Activated CD4-positive, alpha-beta memory T cell treated with anti-CD3 and anti-CD28 coated beads for 36 hours (primary cell): ENCODE measurements at places on chromosomes 6 and 20.
A peak's percentile ranks its signal among the peaks of the same experiment; 100 is the strongest.

GRCh38 chr20:16381444-16381843 lies 191.8 kb downstream of the KIF16B start:
- DNase-seq, result no peak

DNA sequence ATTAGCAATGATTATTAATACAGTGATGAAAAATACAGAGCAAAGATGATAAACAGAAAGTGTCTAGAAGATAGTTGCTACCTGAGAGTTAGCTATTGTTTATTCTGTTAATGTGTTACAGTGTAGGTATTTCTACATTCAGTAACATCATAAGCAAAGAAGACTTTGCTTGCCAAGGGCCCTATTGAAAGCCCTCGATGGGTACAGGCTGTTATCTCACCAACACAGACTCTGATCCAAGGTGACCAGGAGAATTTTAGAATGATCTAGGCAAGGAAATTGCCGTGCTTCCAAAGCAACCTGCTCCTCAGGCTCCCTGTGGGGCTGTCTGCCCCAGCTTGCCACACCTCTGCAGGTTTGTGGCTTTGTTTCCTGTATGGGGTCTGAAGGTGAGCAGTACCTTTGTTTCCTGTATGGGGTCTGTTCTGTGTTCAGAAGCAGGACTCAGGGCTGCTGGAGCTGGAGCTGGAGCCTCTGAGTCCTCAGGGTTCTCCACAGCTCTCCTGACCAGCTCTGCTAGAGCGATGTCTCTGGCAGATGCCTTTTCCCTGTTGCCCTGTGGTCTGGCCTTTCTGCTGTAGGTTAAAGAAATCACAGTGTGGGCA lies 32.5 kb downstream of the PHACTR3 start:
- no peak for DNase-seq

- DNase-seq, result no peak
Measured at GRCh38 chr6:155710704-155711103, 255.1 kb upstream of the NOX3 start.

DNA sequence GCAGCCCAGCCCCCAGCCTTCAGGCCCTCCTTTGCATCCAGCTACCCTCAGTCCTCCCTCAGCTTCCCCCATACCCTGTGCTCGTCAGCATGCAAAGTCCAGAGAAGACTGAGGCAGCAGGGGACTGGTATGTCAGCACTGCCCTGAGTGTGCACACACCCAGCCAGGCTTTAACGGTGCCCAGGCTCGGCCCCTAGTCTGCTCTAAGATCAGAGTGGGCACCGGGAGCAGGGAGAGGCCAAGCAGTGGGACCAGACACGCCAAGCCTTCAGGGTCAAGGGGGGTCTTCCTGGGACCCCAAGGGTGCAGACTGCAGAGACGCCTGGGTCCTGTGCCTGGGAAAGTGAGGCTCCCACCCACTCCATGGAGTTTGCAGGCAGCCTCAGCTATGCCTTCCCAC lies 74.7 kb downstream of the GPR63 start:
- DNase-seq, result no peak

GRCh38 chr6:159533016-159533415 lies 160.0 kb downstream of the SOD2 start:
- DNase-seq, result no peak

DNA sequence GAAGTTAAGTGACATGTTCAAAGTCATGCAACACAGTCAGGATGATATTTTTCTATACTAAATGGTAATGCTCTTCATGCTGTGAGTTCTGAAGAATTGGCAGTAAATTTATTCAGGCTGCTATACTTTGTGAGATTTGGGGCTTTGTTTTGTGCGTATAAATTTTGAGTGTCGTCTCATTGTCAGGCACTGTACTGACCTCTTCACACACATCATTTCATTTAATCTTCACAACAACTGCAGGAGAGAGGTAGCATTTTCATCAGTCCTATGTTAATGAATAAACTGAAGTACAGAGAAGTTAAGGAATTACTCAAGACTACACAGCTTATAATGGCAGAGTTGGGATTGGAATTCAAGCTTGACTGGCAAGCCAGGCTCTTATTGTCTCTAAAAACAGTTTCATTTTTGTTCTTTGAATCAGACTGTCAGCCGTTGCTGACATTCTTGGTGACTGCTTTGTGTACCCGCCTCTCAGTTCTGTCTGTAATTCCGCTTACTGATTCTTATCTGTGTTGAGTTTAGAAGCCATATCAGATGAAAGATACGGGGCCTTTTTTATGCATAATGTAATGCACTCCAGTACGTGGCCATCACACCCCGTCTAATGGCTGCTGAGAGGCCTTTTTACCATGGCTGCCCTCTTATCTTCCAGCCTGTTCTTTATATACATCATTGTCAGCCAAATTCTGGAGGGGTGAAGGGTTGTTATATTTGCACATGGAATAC lies 274.9 kb downstream of the UTRN start:
- peak; percentile 45 for DNase-seq

GRCh38 chr6:126017668-126018067 lies 31.3 kb downstream of the TRMT11 start:
- no peak for DNase-seq

DNA sequence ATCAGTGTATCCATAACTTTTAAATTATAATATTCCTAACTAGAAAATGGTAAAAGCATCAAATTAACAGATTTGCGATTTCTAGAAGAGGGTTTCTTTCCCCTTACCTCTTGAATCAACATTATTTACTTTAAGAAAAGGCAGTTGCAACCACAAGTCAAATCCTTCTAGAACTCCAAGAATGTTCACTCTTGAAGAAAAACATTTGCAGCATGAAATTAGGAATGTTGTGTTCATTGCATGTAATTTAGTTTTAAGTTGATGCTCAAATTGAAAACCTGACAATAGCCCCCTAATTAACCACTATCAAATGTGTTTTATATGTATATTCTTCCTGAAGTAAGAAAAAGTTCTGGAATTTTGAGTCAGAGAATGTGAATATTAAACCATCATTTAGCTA lies 2.3 kb upstream of the REV3L start:
- no peak for DNase-seq

- DNase-seq, result no peak
Measured at GRCh38 chr6:112437058-112437457, 89.9 kb downstream of the RFPL4B start.

DNA sequence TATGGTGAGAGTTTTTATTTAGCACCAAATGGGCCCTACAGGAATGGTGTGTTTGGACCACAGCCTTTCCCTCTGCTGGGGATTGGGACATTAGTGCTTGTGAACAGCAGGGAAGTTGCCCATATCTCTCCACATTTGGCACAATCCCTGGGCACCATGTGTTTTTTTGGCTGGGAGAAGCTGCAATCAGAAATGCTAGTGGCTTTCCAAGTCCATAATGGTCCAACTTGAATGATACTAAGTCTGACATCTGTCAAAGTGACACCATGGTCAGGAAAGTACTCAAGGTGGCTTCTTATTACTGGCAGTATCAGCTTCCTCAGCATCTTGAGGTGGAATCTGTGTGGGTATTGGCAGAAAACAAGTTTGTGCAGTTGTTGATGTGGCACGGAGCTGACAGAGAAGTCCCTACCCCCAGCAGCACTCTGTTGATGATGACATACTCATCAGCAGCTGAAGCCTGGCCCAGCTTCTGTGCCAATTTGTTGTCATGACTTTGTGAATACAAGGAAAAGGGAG lies 53.0 kb downstream of the SASH1 start:
- no peak for DNase-seq

DNA sequence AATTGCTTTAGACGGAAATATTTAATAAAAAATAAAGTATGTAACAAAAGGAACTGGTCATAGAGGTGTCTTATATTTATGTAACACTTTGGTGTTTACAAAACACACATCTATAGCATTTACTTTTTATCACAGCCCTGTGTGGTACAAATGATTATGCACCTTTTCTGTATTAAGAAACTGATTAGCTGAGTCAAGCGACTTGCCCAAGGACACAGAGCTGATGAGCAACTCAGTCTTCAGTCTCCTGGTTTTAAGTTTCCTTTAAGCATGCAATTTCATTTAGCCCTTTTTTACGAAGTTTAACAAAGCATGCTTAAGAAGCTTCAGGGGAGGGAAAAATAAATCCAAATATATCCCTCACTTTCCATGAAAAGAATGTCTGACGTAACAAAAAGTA lies 2.5 kb downstream of the DCDC2 start:
- no peak for DNase-seq

DNA sequence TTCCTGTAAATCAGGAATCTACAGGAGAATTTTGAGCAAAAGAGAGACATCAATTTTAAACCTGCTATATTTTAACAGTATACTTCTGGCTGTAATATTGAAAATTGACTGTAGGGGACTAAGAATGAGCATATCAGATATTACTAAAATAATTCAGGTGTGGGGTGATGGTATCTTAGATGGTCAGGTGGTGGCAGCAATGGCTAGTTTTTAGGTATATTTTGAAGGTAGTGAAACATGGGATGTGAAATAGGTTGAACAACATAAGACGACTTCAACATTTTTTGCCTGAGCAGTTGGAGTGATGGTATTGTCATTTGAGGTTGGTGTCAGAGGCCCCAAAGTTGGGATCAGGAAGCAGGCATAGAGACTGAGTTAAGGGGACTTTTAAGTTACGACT lies 32.1 kb downstream of the FAM83B start:
- DNase-seq, result no peak

DNA sequence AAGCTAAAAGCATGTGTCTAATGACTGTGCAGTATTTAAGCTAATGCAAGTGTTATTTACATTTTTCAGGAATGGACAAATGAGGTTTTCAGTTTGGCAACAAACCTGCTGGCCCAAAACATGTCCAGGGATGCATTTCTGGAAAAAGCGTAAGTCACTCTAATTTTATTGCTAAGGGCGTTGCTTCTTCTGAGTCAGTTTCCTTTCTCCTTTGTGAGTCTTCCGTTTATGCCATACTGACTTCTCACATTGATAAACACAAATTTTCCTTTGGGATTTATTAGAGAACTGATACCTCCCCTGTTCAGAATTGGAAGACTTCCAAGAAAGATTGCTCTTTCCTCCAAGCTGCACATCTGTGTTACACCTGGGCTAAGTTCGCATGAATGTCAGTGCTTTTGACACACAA lies 422.9 kb upstream of the PLCB4 start:
- DNase-seq, result no peak

DNA sequence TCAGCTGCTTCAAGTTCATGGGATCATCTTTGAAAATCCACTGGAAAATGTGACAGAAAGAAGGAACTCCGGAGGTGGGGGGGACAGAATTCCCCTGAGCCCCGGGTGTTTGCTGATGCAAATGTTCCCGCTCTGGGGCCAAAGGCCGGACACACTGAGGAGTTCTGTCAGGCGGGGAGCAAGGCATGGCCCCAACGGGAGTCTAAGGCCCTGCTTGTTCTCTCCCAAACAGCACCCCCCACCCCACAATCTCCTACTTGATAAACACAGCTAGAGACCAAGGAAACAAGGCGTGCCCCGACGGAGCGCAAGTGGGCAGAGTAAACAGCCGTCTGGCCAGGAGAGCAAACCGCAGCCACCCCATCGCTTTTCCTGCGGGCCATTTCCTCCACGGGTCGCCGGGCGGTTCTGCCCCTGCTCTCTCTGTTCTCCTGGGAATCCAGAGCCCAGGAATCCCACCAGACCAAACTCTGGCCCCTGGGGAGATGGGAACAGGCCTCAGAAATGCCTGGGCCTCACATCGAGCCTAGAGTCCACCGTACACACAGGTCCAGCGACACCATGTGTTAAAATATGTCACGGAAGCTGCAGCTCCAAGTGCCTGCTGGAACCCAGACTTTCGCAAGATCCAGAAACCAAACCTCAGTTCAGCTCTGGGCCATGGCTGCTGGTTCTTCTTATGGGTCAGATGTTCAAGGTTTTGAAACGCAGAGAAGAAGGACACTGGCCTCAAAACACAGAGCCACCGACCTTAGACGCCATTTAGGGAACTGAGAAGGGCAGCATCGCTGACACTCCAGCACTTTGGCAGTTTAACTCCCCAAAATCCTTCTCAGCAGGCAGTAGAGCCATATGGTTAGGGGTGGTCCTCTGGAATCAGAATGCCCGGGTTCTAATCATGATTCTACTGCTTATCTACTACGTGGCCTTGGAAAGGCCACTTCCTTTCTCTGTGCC lies 104.2 kb downstream of the PREX1 start:
- no peak for DNase-seq

- DNase-seq, result no peak
Measured at GRCh38 chr20:49877386-49877921, 37.9 kb downstream of the SPATA2 start.

DNA sequence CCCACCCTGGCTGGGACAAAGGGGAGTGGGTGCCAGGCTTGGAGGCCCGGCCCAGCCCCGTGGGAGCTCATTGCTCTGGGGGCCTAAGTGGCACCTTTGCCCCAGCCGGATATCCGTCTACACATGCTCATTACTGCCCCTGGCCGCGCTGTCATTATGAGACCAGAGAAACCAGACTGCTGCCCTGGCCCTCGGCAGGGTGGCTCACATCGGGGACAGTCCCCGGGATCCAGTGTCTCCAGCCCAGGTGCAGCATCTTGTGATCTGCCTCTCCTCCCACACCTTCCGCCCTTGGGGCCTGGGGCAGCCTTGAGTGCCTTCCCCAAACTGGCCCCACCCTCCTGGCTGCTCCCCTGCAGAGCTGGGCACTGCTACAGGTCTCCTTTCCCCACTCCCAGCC lies 4.9 kb downstream of the SRMS start:
- DNase-seq, result peak; percentile 55

- DNase-seq, result peak; percentile 39
Measured at GRCh38 chr6:25041485-25042035, 105.8 kb upstream of the RIPOR2 start.

DNA sequence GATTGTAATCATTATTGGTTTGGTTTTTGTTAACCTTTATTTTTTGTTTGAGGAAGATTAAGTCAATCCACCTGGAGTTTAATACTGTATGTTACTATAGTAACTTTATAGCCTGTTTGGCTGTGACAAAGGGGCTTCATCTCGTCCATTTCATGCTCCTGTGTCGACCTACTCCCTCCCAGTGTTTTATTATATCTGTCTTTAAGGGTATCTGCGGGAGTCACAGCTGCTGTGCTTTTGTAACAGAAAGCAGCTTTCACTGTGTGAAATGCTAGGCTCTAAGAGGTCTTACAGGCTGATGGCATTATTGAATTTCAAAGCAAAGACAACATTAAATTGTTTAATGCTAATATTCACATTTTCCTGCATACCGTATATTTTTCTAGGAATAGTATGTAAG lies 698.0 kb upstream of the POU3F2 start:
- DNase-seq, result no peak

- DNase-seq, result no peak
Measured at GRCh38 chr6:8434727-8435092, 635 bp downstream of the SLC35B3 start.

DNA sequence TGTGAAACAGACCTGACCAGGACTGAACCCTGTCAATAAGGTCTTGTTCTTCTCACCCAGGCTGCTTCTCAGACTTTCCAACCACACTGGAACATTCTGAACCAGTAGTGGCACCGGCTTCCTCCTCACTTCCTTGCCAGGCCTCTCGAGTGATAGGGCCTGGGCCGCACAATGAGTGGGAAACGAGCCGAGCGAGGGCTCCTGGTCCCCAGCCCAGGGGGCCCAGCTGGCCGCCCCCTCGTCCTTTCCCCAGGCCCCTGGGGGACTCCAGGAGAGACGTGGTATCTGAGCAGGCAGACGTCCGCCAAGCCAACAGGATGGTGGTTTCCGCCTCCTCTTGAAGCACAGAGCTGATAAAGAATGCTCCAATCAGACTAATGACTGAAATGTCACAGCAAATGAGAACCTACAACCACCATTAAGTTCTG lies 117.9 kb downstream of the GMDS start:
- peak; percentile 73 for DNase-seq

- no peak for DNase-seq
Measured at GRCh38 chr6:116419069-116419786, 41.9 kb upstream of the CALHM6 start.

- no peak for DNase-seq
Measured at GRCh38 chr6:14983599-14984518, 262.0 kb upstream of the JARID2 start.
